Gastrocnemius medialis (tissue), 4 donors: ENCODE measurements at places on chromosomes 2 and 18. TPM values are rescaled to one million over a fixed set of nuclear protein-coding genes. Genes with fewer than 3 reads are reported as not detected.

GRCh38 chr2:178830451-178830850 is 23.2 kb upstream of the TTN start:
- DNase-seq = no peak

DNA sequence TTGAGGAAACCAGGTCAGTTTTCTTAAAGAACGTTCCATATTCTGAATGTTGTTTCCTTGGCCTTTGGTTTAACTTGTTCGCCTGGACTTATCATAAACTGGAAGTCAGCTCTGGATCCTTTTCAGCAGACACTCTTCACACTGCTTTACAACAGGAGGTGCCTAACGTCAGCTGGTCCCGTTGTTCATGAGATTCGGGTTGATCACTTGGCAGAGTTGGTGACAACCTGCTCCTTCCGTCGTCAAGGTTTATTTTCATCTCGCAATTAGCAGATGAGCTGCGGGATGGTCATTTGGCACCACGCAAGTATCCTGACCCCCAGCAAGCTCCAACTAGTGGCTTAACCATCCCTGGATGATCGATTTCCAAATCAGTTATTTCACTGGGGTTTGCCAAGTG is 23.0 kb upstream of the BIN1 start:
- DNase-seq = no peak

- peak; percentile 68 for DNase-seq
Measured at GRCh38 chr2:70087702-70088597, 673 bp downstream of the PCBP1 start.

DNA sequence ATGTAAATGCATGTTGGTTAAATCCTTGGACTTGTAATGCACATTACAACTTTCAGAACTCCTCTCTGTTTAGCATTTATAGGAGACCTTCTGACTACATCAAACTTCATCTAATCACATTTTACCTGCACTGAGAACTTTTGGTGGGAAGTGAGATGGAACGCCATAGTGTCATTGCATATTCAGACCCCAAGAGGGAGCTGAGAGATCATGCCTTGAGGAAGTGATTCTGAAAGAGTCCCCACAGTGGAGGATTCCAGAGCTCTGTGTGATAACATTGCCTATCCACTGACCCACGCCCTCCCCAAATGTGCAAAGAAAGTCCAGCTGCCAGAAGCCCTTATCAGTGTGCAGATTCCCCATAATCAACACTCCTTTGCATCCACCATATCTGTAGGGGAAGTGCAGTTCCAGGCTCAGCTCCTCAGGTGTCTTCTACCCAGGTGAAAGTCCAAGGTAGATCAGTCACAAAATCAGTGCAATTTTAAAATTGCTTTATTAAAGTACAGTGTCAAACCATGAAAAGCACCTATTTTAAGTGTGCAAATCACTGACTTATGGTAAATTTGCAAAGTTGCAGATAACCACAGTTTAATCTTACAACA is 212.4 kb downstream of the RPIA start:
- no peak for DNase-seq

DNA sequence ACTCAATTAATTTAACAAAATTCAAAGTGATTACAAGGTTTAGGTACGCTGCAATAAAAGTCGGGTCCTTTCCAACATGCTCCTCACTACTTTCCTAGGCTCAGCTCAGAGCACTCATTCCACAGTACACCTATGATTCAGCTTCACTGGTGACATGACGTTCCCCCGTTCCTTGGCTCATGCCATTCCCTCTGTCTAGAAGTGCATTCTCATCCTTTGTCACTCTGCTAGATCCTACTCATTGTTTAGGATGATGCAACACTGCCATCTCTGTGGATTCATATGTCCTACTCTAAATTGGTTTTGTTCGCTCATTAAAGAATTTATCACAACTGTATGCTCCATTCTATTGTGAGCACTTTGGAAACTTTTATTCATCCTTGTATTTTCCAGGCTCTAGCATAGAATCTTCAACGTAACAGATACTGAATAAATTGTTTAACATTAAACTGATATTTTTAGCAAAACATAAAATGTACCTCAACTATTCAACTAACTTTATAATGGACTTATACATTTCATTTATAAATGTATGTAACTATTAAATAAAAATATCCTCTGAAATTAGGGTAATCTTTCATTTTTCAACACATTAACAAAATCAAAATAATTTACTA is 78.6 kb downstream of the FAM228A start:
- no peak for DNase-seq

DNA sequence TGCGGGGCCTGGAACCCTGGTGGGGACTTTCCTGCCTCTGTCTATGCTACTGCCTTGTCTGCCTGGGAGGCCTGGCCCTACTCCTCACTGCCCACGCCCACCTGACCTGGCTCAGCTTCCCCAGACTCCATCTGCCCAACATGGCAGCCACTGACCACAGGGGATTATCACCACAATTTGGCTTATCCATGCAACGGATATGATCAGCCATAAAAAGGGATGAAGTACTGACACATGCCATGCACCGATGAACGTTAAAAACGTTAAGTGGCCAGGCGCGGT is 5.9 kb upstream of the KCNF1 start:
- no peak for DNase-seq

DNA sequence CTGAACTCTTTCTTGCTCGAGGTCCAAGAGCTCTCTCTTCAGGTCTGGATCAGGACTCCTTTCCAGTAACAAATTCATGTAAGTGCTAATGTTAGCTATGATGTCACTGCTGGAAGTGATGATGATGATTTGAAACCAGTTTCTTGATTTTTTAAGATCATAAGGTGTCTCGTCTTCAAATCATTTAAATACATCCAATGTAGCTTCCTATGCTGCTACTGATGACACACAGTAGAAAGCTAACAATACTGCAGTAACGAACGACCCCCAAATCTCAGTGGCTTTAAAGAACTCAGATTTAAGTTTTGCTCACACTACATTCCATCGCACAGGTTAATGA is 13.0 kb upstream of the LTBP1 start:
- DNase-seq = no peak

GRCh38 chr18:75824661-75825060 is 397.2 kb upstream of the SMIM21 start:
- DNase-seq = no peak

- DNase-seq = no peak
Measured at GRCh38 chr18:55069497-55069896, 110.2 kb upstream of the CCDC68 start.

DNA sequence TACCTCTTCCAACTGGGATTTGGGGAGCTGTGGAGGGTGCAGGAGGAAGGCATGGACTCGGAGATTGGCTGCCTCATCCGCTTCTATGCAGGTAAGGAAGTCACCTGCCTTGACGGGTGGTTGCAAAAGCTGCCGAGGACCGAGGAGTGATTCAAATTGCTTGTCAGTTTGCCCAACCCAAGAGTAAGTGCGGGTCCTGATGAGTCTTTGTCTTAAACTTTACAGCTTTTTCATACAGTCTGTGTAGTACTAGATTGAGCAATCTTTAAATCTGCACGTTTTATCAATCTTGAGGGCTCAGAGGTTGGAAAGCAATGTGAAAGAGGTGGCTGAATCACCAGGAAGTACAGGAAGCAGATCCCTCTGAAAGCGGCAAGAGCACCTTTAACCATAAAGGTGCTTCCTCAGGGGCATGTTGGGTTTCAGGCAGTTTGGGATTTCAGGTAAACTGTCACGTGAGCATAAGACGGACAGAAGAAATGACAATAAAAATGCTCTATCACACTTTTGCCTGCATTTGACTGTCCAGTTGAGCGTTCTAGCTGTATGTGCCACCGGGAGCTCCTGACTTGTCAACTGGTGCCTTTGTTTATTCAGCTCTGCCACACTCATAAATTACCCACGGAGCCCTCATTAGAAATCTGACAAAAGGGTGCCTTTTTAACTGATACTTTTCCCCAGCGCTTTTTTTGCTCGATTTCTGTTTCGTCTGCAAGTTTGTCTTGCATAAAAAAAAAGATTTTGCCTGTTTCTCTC is 2.0 kb downstream of the PHLPP1 start:
- DNase-seq = no peak

Gene TCF4
- total RNA-seq = 57.1 TPM

Gene ERFE
- 1.9 TPM for total RNA-seq

Gene NYAP2
- total RNA-seq = 1.7 TPM

Gene ANKRD23
- 642 TPM for total RNA-seq

Gene DSG4
- total RNA-seq = not detected

Gene SLC4A5
- 0.24 TPM for total RNA-seq

Gene MEIS1
- total RNA-seq = 1.3 TPM

Gene ALLC
- not detected for total RNA-seq

Gene TSPYL6
- total RNA-seq = not detected

Gene EFHD1
- total RNA-seq = 29.0 TPM

Gene ROCK1
- total RNA-seq = 15.7 TPM

Gene LCT
- total RNA-seq = 0.13 TPM

Gene FAP
- 10.1 TPM for total RNA-seq
